ENCODE measurements at places on chromosomes 1 and 21.
A peak's percentile ranks its signal among the peaks of the same experiment; 100 is the strongest.

DNA sequence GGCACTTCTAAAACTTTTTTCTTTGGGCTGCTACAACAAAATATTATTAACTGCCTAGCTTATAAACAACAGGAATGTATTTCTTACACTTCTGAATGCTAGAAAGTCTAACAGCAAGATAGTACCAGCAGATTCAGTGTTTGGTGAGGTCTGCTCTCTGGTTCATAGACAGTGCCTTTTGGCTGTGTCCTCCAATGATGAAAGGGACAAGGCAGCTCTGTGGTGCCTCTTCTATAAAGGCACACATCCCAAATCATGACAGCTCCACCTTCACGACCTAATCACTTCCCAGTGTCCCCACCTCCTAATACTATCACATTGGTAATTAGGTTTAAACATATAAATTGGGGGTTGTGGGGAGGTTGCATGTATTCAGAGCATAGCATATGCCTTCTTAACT, 9.5 kb downstream of the CFH start:
- no peak for DNase-seq

GRCh38 chr1:22886211-22886610, 86.5 kb downstream of the LACTBL1 start:
- no peak for DNase-seq

DNA sequence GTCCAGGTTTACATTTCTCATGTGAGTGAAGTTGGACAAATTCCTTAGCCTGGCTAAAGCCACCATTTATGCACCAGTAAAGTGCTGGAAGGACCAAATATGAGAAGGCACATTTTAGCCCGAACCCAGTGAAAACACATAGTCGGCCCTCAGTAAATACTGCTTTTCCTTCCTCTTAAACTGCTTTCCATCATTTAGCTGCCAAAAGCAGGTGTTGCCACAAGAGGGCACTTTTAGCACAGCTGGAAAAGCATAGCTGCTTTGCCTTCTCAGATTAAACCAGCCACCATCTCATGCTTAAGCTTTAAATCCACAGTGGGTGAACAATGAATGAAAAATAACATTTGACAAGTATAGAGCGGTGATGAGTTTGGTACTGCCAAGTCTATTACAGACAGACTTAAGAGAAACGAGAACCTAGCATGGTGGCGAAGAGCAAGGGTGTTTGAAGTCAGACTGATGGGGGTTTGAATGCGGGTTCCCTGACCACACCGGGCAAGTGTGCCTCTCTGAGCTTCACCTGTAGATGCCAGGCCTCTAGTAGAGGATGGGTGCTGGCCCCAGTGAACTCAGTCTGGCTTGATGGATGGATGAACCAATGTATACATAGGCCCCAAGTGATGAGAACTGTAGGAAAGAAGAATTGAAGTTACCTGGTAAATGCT, 57.8 kb downstream of the SLC35D1 start:
- DNase-seq = peak; percentile 73

- no peak for DNase-seq
Measured at GRCh38 chr1:5637171-5637570, 355.1 kb downstream of the NPHP4 start.

DNA sequence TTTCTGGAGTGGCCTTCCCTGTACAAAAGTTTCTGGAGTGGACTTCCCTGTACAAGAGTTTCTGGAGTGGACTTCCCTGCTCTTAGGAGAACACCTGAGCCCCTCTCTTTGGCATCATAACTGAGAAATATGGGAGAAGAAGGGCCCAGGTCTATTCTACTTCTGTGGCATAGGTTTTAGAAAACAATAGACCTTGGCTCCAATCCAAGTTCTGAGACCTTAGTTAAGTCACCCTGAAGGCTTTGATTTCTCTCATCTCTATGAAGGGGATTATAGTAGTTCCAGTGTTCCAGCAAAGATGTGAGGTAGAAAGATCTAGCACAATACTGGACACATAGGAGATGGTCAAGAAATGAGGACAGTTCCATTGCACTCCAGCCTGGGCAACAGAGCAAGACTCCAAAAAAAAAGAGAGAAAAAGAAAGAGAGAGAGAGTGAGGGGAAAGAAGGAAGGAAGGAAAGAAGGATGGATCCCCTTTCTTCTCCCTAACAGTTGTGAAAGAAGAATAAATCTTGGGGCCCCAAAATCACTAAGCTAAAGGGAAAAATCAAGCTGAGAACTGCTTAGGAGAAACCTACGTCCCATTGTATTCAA, 13.3 kb upstream of the EIF4G3 start:
- no peak for DNase-seq

DNA sequence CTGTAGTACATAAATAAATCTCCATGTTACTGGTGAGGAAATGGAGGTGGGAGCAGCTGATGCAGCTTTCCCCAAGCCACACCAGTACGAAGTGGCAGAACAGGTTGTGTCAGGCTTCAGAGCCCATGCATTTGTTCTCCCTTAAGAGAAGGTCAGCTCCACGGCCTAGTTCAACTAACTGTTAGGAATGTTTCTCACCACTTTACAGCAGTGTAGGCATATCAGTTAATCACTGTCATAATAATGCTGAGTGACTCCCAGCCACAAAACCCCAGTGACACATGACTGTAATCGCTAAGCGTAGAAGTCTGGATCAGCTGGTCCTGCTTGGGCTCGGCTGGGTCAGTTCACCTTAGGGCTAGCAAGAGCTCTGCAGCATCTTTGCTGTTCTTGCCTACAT, 90.4 kb downstream of the VPS26C start:
- DNase-seq = no peak

DNA sequence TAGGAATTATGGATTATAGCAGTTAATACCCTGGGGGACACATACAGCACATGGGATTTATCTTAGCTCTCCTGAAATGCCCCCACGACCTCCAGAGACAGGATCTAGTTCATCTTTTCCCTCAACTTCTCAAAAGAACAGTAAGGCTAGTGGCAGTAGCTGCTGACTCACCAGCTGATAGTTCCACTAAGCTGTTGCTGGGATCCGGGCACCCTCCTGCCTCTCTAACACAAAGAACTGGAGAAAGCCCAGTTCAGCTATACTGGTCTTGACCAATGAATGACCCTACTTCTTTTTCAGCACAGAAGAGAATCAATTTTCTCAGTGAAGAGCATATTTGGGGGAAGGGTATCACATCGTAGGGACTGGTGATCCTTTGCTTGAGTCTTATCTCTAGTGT, 84.1 kb downstream of the PGBD5 start:
- no peak for DNase-seq

DNA sequence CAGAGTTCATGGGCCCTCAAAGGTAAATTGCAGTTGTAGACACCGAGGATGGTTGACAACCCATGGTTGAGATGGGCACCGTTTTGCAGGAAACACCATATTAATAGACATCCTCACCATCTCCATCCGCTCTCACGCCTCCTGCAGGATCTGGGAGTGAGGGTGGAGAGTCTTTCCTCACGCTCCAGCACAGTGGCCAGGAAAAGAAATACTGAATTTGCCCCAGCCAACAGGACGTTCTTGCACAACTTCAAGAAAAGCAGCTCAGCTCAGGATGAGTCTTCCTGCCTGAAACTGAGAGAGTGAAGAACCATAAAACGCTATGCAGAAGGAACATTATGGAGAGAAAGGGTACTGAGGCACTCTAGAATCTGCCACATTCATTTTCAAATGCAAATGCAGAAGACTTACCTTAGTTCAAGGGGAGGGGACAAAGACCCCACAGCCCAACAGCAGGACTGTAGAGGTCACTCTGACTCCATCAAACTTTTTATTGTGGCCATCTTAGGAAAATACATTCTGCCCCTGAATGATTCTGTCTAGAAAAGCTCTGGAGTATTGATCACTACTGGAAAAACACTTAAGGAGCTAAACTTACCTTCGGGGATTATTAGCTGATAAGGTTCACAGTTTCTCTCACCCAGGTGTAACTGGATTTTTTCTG, 9.3 kb downstream of the SLAMF8 start:
- no peak for DNase-seq

DNA sequence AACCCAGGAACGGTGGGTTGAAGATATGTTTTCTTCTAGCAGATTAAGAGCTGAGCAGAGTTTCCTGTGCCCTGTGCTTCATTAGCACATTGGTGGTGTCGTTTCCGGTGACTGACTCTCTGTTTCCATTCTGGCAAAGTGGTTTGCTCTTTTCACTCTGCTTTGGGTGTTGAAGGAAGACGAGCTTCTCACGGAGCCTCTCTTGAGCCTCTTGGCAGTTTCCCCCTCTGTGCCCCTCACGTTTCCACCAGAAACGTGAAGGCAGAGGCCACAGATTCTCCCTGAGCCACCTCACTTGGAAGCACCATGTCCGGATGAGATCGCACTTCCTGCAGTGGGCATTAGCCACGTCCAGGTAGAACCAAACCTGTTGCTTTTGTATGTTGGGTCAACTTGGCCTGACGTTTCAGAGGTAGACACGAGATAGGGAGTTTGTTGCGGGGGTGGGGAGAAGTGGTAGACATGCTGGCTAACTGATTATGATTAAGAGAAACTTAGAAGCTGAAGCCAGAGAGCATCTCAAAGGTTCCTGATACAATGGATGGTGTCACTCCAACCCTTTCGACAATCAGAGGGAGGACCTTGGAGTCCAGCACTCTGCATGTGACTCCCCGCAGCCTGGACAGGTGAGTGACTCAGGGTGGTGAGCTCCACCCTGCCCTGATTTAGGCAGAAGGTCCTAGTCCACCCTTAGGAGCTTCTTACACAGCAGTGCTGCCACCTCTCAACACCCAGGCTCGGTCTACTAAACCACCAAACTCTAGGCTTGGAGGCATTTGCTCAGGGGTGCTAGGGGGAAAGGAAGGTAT, at the start of gene LAX1:
Gene LAX1 (plus strand): TSS at position 155 of the 809 bp plus-strand sequence. CDS start 383 bp downstream, at position 538.
- DNase-seq = no peak

DNA sequence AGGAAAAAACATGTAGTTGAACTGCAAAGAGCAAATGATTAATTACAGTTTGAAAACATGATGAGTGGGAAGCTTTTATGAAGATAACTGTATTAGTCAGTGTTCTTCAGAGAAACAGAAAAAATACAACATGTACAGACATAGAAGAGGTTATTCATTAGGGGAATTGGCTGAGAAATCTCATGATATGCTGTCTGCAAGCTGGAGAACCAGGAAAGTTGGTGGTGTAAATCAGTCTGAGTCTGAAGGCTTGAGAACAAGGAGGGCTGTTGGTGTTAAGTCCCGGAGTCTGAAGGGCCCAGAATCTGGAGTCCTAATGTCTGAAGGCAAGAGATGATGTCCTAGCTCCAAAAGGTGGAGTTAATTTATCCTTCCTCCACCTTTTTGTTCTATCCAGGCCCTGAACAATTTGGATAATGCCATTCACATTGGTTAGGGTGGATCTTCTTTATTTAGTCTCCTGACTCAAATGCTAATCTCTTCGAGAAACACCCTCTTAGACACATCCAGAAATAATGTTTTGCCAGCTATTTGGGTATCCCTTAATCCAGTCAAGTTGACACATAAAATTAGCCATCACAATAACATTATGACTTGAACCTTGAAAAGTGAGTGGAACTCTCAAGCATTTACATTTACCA, 672.9 kb upstream of the PTBP2 start:
- no peak for DNase-seq
